ENCODE measurements at places on chromosomes 11 and 22.

DNA sequence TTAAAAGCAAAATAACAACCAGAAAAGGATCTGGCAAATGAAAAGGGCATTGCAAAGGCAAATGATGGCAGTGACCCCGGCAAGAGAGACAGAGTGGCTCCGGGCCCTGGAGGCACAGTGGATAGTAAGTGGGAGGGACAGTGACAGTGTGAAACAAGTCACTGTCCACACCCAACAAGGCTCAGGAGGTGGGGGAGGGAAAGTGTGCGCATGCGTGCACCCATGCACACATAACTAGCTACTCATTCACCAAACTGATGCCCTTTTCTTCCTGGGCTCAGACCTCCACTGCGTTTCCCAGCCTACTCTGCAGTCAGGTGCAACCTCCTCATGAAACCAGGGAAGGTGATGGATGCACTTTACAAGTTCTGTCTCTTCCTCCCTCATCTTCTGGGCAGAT is 108.4 kb downstream of the SHANK2 start:
- DNase-seq, result no peak

DNA sequence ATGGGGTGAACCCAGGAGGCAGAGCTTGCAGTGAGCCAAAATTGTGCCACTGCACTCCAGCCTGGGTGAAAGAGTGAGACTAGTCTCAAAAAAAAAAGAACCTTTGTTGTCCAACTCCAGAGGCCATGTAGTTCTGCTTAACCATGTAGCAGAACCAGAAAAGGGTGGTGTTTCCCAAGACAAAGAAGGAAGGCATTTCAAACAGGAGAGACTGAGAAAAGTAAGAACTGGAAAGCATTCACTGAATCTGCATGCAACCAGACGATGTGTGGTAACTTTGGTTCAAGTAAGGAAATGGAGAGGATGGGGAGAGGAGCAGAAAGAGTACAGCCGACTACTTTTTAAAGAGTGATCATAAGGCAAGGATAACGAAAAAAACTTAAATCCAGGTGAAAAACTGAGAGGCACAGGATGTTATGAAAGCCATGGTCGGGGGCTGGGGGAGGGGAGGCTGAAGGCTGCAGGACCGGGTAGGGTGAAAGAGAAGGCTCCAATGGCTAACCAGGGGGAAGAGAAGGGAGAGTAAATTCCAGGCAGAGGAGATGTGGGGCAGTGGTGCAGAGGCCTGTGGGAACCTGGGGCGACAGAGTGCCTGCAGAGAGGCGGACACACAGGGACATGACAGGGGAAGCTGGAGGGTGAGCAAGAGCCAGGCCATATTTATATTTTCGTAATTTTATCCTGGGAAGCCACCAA is 48.8 kb downstream of the MAPK1 start:
- no peak for DNase-seq

GRCh38 chr11:38005597-38005996 is 1407.6 kb upstream of the RAG2 start:
- no peak for DNase-seq

DNA sequence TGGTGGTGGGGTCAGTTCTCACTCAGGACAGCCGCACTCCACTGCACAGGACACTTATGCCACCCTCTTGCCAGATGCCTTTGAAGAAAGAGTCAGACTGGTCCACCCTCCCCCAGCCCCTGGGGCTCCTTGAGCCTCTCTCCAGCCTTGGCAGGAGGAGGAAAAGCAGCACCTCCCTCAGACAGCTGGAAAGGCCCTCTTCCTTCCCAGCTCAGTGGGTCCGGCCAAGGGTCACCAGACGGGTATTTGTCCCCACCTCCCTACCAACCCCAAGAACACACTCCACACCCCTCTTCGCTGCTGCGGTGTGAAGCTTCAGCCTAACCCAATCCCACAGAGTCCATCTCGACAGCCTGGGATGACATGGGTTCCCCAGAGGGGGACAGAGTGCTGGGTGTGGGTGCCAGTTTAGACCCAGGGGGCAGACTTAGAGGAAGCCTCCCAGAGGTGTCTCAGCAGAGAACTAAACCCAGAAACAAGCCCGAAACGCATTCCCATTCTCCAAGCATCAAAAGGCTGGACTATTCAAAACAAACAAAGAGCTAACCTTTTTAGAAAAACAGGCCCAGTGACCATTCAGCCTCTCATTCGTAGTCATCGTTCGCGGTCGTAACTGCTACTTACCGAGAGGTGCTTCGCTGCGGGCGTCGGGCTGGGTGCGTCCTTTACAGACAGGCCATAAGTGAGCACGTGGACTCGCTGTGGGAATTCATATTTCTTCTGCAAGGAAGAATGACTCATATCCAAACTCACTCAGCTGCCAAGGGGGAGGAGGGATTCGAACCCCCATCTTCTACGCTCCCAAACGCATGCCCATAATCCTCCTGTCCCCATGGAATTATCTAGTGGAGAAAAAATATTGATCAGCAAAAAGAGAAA is 57.5 kb upstream of the ANO1 start:
- no peak for DNase-seq

- no peak for DNase-seq
Observed at GRCh38 chr22:49235463-49236300, 592.0 kb downstream of the BRD1 start.

DNA sequence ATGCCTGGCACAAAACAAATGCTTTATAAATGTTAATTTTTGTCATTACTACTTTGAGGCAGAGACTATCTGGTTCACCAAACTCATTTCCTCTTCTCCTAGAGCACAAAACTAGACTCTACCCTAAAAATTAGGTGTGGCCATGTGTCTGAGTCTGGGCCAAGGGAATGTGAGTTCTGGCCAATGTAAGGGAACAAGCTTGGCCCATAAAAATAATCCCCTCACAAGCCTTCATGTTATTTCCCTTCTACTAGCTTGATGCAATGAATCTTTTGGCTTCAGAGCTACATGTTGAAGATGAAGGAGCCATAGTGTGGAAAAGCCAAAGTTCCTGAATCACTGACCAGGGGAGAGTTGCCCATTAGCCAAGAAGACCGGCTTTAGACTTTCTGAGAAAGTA is 406.5 kb upstream of the CCDC90B start:
- DNase-seq, result no peak

GRCh38 chr11:22976146-22976545 is 115.9 kb upstream of the CCDC179 start:
- no peak for DNase-seq

GRCh38 chr11:36390963-36391471 is 94.9 kb downstream of the PRR5L start:
- no peak for DNase-seq

GRCh38 chr11:75022759-75023396 is 34.1 kb downstream of the NEU3 start:
- DNase-seq, result peak; percentile 91

- DNase-seq, result no peak
Observed at GRCh38 chr22:36874736-36875135, 13.9 kb downstream of the NCF4 start.

DNA sequence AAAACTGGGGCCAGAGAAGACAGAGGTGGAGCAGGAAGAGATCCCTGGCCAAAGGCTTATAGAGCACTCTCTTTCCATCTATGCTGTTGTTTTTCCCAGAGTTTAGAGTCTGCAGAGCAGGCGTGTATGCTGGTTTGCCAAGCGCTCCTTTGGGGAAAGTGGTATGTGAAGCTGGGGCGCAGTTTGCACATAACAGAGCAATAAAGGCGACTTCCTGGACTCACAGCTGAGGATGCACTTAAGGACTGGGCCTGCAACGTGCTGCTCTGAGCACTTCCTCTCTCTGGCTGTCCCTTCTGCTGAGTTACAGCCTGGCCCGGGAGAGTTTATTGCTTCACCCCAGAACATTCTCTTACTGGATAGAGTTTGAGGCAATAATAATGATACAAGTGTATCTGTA is 41.7 kb downstream of the THAP12 start:
- DNase-seq, result no peak

- DNase-seq, result no peak
Observed at GRCh38 chr22:50683086-50683993, 10.7 kb downstream of the SHANK3 start.

- DNase-seq, result no peak
Observed at GRCh38 chr11:116342148-116342547, 430.6 kb downstream of the BUD13 start.

- DNase-seq, result no peak
Observed at GRCh38 chr11:129734654-129735053, 81.0 kb upstream of the TMEM45B start.

DNA sequence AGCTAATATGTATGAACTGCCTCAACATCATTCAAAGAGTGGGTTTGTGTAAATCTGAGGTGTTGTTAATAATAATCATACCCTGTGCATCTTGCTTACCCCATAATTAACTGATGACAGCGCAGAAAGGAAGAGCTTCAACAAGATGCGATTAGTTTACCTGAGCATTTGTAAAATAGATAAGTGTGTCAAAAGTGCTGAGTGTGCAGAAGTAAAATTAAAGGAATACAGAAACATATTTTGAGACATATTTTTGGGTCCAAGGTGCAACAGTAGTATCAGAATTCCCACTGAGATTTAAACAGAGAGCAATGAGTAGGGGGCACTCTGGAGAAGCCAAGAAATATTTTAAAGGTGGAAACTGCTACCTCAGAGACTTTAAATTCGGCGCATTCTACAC is 6.1 kb downstream of the BLID start:
- DNase-seq, result no peak

DNA sequence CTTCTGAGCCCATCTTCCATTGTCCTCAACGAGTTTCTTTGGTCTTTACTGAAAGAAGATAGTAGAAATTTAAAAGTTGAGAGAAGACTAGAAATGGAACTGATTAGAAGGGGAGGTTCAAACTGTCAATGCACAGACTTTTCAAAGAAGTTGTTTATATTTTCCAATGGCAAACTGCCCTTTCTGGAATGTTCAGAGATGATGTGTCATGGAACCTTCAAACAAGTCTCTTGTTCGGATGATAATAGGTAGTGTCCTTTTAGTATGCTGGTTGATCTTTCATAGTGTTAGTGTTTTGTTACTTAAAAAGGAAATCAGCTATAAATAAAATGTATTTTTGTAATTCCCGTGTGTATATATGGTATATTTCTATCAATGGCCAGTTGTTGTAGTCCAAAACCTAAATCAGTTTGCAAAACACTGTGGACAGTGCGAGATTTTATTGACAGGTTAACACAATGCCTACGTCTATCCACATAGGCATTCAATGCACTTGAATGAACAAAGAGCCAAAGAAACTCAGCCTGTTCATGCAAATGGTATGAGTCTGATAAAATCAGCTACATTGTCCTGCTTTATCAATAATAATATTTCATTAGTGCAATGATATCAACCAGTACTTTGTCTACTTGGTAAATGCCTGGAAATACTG is 30.9 kb downstream of the C11orf91 start:
- DNase-seq, result no peak

DNA sequence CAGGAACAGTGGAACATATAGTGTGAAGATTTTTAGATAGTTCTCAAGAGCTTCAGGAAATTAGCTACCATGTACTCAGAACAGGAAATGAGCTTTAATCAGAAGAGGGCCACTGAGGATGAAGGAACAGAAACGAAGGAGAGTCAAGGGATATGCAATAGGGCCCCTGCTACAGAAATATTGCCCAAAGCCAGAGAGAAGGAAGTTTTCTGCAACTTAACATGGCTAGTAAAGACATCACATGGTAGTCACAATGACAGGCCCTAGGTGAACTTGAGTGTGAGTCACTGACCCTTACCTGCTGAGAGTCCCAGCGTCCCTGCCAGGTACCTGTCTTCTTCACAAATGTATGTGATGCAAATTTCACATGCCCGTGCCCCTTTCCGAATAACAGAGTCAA is 25.2 kb upstream of the CARD16 start:
- DNase-seq, result no peak

DNA sequence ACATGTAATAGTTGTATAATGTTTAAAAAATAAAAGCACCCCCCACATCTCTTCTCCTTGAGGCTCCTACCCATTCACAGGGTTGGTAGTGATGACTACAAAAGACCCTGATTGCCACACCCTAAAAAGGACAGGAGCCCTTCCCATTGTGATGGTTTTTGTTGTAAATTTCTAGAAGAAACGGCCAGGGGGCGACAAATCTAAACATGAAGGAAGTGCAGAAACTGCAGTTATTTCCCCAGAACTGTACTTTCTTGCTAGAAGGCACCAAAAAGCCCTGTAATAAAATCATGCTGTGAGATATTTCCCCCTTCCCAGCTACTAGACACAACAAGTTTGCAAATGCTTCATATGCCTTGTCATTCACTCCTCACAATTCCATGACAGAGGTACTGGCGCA is 10.8 kb downstream of the PRR5L start:
- peak; percentile 23 for DNase-seq

- no peak for DNase-seq
Observed at GRCh38 chr11:10379871-10380568, 75.0 kb upstream of the AMPD3 start.

DNA sequence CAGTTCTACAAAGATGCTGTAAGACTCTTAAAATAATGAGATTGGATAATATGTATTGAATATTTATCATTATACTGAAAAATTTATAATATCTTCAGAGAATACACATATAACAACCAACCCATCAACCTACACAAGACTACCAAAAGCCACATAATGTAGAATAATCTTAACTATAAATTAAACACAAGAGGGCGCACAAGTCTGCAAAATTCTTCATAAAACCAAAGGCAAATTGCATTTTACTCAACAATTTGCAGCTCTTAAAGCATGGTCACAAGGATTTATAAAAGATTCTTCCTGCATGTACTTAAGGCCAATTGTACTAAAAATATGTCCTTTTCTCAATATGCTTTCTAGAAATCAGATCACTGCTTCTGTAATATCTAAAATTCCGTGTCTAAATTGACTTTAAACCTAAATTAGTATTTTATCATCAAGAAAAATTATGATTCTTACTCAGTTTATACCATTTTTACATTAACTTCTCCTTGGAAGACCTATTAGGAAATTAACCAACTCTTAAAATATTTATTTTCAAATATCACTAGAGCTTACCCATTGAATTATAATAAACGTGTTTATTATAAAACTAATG is 79.0 kb downstream of the TTC28 start:
- peak; percentile 95 for DNase-seq

DNA sequence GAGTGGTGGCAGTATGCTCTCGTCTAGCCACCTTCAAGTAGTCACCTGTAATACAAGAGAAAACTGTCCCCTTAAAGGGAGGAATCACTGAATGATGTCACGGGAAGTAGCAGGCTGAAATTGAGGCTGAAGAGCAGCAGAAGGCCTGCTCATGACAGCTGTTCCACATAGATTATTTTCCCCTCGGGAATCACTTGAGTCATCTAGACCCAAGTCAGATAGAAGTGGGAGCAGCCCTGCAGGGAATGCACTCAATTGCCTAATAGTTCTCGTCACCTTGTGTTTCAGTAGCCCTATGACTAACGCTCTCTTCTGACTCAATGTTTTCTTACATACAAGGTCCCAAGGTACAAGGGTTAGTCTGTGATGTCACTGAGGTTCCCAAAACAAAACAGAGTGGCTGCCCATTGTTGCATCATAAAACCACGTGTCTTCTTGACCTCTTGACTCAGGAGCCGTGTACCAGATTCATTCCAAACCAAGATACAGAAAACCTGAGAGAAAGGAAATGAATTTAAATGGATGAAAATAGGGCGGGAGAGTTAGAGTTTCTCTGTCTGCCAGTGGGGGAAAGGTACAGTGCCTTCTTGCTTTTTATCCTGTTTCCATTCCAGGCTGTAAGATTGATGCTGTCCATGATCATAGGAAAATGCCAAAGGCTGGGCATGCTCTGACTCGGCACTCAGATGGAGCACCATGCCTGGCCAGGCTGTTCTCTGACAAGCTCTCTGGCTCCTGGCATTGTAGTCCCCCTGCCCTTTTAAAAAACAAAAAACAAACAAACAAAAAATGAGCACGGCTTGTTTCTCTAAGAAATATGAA is 21.6 kb upstream of the C11orf96 start:
- DNase-seq, result no peak

All from spinal cord (tissue), 10 donors.